ENCODE measurements at places on chromosomes 7 and 10. TPM values are rescaled to one million over a fixed set of nuclear protein-coding genes. Genes with fewer than 3 reads are reported as not detected.
A peak's percentile ranks its signal among the peaks of the same experiment; 100 is the strongest.

- peak; percentile 21 for DNase-seq
These were observed 1.2 kb upstream of the LRMDA start for GRCh38 chr10:75430000-75430763.

DNA sequence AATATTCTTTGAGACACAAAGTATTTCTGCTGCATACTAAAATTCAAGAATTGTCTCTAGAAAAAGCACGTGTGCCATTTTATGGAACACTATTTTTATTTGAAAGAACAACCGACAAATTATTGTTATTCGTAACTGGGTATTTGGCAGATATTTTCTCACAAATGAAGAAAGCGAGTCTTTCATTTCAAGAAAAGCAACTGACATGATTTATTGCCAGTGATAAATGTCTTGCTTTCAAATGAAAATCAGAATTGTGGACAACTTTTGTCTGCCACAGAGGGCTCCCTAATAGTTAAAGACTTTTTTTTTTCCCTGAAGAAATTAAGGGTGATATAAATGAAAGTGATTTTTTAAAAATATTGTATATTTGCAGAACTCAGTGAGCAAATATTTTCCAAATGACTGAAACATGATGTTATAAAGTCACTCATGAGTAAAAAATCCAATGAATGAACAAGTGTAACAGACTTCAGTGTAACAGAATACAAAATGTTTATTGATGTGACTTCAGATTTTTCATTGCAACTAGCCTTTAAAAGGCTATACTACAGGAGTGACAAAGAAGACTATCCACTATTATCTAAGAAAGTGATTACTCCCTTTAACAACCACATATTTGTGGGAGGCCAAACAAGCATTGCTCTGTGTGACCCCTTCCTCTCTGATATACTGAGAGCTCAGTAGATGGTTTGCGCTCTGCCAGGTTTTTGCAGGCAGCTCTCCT, 49.0 kb upstream of the SEMA3E start:
- no peak for DNase-seq

GRCh38 chr7:141696348-141696747, 5.6 kb downstream of the DENND11 start:
- no peak for DNase-seq

GRCh38 chr10:77147871-77148270, 489.7 kb downstream of the KCNMA1 start:
- no peak for DNase-seq

DNA sequence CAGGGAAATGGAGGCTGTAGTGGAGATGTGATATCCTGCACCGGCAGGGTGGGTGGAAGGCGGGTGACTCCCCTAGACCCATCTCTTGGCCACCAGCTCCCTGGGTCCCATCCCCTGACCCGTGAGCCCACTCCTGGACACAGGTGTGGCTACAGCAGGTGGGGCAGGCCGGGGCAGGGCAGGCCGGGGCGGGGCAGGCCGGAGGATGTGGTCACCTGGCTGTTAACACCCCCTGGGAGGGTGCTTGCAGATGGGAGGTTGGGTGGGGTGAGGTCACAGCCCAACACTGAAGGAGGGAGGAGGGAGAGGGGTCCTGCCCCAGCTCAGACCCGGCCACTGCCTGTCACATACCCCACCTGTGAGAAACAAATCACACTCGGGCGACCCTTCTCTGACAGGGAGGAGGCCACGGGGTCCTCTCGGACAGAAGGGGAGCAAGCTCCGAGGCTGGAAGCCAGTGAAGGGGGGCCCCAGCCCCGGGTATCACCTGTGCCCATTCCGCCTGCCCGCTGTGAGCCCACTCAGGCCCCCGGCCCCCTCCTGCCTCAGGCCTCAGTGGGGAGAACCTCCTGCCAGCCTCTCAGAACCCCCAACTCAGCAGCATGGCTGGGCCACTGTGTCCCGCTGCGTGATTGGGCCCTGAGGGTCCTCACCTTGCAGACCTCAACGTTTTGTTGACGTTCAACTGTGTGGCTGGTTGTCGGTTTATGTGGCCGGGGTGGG, 74.0 kb downstream of the MICALL2 start:
- DNase-seq, result no peak

- DNase-seq, result no peak
These were observed 125.5 kb downstream of the PON1 start for GRCh38 chr7:95198863-95199262.

The LAMTOR4 gene
- total RNA-seq, result 157 TPM

DNA sequence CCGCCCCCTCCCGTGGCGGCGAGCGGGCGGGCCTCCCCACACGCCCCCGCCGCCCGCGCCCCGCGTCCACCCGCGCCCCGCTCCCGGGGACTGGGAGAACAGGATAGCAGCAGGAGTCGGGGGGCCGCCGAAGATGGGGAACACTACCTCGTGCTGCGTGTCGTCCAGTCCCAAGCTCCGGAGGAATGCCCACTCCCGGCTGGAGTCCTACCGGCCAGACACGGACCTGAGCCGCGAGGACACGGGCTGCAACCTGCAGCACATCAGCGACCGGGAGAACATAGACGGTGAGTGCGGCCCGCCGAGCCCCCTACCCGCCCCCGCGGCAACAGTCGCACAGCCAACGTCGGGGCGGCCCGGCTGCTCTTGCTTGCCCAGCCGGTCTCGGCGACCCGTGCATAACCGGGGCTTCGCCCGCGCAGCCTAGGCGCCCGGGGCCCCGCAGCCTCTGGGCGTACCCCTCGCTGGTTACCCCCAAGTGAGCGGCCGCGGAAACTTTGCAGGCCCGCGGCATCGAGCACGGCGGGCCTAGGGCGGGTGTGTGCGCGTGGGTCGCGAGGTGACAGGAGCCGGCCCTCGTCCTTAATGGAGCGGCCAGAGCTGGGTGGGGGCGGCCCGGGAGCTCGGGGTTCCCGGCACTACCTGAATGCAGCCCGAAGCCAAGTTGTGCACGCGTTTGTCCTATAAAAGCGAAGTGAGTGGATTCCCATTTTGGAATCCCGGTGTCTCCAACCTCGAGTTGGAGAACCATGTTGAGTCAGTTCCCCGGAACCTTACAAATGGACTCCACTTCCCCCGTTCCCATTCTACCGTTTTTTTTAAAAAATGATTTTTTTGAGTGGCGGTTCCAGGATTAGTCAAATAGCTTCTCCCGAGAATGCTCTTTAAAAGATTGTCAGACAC, 863 bp downstream of the CCNY start:
- DNase-seq, result peak; percentile 31

The NUPR2 gene
- total RNA-seq, result not detected

DNA sequence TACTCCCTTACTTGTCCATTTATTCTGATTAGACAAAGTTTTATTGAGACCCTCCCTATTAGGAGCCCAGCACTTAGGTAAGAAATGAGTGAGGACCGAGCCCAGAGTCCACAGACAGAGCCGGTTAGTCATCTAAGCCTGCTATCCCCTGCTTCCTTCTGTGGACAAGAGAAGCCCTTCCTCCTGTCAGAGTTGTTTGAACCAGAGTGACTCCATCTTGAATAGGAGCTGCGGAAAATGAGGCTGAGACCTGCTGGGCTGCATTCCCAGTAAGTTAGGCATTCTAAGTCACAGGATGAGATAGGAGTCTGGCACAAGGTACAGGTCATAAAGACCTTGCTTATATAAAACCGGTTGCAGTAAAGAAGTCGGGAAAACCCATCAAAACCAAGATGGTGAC, 109.1 kb downstream of the CPXM2 start:
- DNase-seq, result no peak

The LDB3 gene
- total RNA-seq, result 0.05 TPM

The INMT gene
- total RNA-seq, result not detected

The LIPF gene
- not detected for total RNA-seq

DNA sequence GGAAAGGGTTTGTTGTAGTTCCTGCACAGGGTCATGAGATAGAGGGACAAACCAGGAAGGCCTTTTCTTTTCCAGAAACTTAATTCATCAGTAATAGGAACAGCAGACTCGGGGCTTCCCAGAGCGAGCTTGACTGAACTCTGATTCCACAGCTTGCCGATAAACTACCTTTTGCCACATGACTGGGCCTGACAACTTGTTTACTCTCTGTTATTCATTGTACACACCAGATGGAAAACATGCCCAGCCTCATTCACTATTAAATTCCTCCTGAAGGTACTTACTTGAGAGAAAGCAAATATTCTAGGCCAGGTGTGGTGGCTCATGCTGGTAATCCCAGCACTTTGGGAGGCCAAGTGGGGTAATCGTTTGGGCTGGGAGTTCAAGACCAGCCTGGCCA, 77.1 kb upstream of the FGFR2 start:
- no peak for DNase-seq

The TFR2 gene
- 1.6 TPM for total RNA-seq

- no peak for DNase-seq
These were observed 14.5 kb downstream of the NUP42 start for GRCh38 chr7:23196306-23196705.

DNA sequence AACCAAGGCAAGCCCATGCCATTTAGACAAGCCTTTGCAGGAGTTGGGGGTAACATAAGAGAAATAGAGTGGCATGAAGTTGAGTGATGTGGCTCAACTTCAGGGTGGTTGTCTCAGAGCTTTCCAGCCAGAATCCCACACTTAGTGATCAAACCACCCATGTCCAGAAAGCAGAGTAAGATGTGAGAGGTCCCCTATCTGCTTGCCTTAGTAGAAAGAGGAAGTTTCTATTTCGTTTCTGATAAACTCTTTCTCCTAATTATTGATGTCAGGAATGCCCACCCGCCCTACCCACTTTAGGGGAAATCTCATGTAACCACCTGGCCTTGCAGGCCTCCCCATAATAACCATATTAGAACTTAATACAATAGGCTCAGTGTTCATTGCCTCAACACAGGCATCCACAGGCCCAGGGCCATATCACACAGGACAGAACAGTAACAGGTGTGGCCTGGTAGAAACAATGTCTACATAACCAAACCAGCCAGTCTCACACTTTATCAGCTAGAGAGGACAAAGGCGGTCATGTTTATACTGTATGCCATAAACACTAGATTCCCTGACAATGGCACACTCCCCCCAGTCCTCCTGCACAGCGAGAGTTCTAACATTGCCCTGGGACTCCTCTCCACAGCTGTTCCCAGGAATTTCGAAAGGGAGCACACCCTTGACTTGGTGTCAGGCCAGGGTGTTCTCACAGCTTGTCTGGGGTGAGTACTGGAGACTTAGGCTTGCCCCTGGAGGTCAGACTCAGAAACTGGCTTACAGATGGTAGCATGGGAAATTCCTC, 364.4 kb downstream of the CXCL12 start:
- no peak for DNase-seq

The TDRD1 gene
- total RNA-seq, result not detected

The COL17A1 gene
- total RNA-seq, result 2.9 TPM

DNA sequence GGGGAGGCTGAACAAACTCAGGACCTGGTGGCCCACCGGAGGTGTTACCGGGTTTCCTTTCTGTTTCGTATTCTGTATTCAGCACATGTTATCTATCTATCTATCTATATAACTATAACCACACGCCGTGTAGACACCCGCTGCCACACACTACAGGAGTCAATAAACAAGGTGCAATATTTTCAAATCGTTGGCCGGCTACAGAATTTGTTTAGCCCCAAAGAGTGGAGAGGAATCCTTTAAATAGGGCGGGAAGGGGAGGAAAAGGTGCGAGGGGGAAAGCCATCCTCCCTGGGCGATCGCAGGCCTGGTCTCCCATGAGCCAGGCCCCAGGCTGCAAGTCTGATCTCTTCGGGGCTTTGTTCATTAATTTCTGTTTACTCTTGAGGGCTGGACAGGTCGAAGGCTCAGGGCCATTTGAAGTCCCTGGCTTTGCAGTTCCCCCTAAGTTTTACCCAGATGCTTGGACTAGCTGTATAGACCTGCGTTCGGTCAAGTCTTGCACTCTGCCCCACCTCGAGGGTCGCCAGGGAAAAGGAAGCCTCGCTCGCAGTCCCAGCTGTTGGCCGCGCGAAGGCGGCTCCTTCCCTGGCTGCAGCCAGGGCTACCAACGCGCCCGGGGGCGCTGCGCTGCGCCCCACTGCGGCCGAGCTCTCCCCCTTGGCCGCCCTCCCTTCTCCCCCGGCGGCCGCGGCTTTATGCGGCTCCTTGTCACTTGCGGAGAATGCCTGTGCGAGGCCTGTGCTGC, 3.8 kb downstream of the NKX2-3 start:
- peak; percentile 49 for DNase-seq

DNA sequence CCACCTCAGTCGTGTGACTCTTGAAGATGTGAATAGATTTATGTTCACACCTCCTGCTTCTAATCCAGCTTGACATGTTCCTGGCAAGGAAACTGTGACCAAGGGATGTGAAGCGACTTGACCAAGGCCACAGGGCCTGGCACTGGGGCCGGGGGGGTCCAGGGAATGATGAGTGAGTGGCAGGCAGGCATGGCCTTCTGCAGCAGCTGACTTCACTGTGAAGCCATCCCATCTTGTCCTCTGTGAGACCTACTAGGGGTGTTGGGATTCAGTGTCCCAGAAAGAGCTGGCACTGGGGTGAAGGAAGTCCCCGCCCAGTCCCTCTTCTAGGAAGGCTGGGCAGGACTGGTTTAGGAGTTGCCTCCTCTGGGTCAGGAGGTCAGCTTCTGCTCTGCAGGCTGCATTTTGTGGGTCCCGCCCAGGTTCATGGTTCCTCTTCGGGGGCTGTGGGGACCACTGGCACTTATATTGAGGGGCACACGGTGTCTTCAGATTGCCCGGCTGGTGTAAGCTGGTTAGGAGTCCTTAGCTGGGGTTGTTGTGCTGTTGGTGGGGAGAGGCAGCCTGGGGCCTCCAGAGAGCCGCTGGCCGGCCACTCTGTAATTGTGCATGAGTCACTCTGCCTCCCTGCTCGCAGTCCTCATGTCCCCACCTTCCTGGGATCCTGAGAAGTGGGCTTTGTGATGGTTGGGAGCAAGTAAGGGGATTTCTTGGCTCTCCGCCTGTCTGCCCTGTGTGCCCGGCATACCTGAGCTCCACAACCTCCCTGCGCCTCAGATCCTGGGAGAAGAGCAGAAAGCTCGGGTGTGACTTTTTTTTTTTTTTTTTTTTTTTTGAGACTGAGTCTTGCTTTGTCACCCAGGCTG, 11.0 kb downstream of the ZMIZ1 start:
- DNase-seq, result peak; percentile 90

GRCh38 chr10:132551093-132551807, 13.7 kb downstream of the INPP5A start:
- DNase-seq, result no peak

GRCh38 chr10:124798781-124799180, 2.8 kb upstream of the ABRAXAS2 start:
- DNase-seq, result no peak

The COL13A1 gene
- 5.7 TPM for total RNA-seq

DNA sequence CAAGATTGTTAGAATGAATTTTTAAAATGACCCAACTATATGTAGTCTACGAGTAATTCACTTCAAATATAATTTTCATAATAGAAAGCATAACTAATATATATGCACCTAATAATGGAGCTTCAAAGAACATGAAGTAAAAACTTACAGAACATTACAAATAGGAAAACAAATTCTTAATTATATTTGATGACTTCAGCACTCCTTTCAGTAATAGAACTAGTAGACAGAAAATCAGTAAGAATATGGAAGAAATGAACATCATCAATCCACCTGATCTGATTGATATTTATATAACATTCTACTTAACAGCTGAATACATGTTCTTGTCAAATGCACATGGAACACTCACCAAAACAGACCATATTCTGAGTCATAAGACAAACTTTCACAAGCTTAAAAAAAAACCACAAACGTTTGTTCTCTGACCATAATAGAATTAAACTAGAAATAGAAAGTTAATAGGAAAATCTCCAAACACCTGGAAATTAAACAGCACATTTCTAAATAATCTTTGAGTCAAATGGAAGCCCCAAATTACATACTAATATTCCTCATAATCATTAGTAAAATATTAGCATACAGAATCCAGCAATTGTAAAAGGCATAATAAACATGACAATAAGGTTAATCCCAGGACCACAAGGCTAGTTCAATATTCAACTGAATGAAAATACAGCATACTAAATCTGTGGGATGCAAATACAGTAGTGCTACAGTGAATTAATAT, 48.0 kb downstream of the BRAF start:
- DNase-seq, result peak; percentile 83

- no peak for DNase-seq
These were observed 268.3 kb upstream of the MTPN start for GRCh38 chr7:136245327-136246004.
